Stimulated activated CD8-positive, alpha-beta memory T cell treated with anti-CD3 and anti-CD28 coated beads, Interleukin-15, amount 100 ng/mL, for 4 hours (primary cell): ENCODE measurements at places on chromosomes 1 and 21.

DNA sequence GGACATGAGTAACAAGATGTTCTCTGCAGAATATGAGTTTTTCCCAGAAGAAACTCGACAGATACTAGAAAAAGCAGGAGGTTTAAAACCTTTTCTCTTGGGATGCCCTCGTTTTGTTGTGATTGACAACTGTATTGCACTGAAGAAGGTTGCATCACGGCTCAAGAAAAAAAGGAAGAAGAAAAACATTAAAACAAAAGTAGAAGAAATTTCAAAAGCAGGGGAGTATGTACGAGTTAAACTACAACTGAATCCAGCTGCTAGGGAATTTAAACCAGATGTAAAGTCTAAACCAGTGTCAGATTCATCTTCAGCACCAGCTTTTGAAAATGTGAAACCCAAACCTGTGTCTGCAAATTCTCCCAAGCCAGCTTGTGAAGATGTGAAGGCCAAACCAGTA is 92.5 kb downstream of the TTC3 start:
- no peak for DNase-seq

- no peak for DNase-seq
These were observed 222.3 kb downstream of the TPR start for GRCh38 chr1:186152620-186153239.

DNA sequence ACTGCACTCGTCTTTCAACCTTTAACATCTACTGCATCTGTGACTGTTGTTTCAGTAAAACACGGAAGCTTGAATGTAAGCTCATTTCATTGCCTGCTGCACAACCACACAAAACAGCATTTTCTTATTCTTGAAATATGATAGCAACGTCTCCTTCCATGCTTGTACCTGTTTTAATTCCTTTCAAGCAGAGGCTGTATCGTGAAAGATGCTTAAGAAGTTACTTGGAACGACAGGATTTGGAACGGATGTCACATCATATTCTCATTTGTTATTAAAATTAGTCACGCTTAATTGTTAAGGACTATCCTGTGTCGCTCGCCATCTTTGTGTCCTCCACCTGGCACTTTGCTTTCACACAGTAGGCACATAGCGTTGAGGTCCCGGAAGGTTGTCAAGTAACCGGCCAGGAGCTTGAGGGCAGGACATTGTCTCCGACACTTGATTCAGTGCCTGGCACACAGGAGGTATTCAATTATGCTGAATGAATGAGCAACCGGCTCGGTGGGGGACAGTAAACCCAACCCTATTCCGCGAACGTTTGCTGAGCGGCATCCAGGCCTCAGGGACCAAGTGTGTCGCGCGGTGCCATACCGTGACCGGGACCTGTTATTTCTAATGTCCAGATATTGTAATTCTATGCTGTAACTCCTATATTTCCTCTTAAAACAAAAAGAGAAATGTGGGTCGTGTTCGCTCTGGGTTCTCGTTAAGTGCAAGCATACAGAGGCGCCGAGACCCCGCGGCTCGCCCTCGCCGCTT is 499 bp upstream of the SH3GLB1 start:
- no peak for DNase-seq

GRCh38 chr1:228160201-228160761 is 5.3 kb upstream of the IBA57 start:
- no peak for DNase-seq

GRCh38 chr1:100308777-100309176 is 42.8 kb downstream of the RTCA start:
- no peak for DNase-seq
